ENCODE measurements at places on chromosomes 6 and 20. TPM values are rescaled to one million over a fixed set of nuclear protein-coding genes. Genes with fewer than 3 reads are reported as not detected.

Gene NKX2-4
- total RNA-seq, result not detected

Gene TBXT
- total RNA-seq, result not detected

Gene PSORS1C2
- not detected for total RNA-seq

Gene TPX2
- 83.0 TPM for total RNA-seq

Gene TFAP2D
- total RNA-seq, result not detected

Gene DZANK1
- total RNA-seq, result 1.3 TPM

Gene FLRT3
- total RNA-seq, result not detected

Gene BNIP5
- not detected for total RNA-seq

Gene MRPS18A
- total RNA-seq, result 44.8 TPM

Gene FIG4
- 8.8 TPM for total RNA-seq

Gene PTCHD4
- total RNA-seq, result not detected

Gene PI16
- not detected for total RNA-seq

Gene GSTA2
- not detected for total RNA-seq

Gene SIRPB1
- total RNA-seq, result 1.6 TPM

Gene FUCA2
- total RNA-seq, result 20.9 TPM

Gene WDR27
- 35.0 TPM for total RNA-seq

Gene IRF4
- 1,053 TPM for total RNA-seq
